GM04503 (cell line): ENCODE measurements at places on chromosomes 7 and 10.

DNA sequence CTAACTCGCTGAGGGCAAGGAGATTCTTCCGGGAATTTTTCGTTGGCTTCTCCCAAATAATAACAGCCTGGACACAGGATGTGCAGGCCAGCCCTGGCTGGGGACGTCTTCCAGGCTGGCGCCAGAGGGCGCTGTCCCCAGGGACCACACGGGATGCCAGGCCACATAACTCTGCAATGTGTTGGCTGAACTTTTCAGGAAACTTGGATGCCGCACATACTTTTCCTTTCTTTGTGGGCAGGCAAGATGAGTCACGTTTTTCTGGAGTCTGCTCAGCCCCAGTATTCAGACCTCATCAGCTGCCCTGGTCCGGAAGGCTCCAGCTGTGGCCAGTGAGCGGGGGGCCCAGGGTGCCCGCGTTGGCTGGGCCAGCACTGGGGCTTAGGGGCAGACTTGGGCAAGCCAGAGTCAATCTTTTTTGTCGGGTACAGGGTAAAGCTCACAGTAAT, 122.7 kb downstream of the PRKAG2 start:
- peak; percentile 97 for DNase-seq

DNA sequence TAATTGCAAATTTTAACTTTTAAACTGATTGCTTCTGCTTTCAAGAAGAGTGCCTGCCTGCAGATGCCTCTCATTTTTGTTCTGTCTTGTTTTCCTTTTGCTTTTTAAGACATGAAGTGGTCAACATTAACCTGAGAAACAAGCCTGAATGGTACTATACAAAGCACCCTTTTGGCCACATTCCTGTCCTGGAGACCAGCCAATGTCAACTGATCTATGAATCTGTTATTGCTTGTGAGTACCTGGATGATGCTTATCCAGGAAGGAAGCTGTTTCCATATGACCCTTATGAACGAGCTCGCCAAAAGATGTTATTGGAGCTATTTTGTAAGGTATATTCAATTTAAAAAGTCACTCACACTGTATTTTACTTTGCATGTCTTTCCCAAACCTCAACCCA, 8.8 kb downstream of the GSTO2 start:
- no peak for DNase-seq

DNA sequence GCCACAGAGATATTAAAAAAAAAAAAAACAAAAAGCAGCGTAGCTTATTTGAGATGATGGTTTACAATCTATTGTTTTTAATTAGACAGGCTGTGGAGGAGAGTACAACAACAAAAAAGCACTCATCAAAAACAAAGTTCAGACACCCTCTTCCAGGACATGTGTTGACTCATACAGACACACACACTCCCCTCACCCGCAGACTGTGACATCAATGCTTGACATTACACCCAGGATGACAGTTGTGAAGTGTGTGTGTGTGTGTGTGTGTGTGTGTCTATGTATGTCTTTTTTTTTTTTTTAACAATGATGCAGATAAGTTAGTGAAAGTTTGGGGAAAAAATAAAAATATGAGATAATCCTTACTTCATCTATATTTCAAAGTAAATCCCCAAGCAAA, 303.6 kb downstream of the GPAM start:
- no peak for DNase-seq

GRCh38 chr10:68135362-68135761, 26.1 kb downstream of the MYPN start:
- DNase-seq, result no peak

DNA sequence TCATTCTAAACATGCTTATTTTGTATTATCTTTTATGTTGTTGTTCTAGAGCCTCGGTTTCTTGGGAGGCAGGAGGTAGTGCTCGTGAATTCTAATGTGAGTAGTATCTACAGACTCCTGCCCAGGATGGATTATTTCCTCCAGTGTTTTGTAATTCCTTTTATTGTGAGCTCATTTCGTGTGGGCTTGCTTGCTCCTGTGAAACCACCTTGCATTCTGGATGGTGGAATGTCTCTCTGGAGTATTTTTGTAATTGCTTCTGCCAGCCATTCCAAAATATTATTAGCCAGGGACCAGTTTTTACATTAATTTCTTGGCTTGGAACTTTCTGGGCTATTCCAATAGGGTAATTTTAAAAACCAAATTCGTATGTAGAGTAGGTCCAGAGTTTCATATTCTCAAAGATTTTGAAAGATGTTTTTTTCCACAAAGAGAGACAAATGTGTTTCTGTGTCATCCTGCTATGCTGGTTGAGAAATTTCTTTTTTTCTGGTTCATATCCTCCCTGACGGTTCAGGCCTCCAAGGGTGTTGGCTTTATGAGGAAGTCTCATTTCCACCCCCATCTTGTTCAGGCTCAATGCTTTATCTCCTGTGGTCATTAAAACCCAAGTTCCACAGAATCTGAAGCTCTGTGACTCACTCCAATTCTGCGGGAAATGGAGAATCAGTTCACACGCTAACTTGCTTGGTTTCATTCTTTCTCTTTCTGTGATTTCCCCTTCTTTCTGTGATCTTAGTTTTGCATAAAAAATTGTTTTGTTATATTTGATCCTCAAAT, 41.7 kb upstream of the CALD1 start:
- peak; percentile 99 for DNase-seq

- DNase-seq, result no peak
These were observed 141.3 kb downstream of the SKAP2 start for GRCh38 chr7:26723129-26723528.

DNA sequence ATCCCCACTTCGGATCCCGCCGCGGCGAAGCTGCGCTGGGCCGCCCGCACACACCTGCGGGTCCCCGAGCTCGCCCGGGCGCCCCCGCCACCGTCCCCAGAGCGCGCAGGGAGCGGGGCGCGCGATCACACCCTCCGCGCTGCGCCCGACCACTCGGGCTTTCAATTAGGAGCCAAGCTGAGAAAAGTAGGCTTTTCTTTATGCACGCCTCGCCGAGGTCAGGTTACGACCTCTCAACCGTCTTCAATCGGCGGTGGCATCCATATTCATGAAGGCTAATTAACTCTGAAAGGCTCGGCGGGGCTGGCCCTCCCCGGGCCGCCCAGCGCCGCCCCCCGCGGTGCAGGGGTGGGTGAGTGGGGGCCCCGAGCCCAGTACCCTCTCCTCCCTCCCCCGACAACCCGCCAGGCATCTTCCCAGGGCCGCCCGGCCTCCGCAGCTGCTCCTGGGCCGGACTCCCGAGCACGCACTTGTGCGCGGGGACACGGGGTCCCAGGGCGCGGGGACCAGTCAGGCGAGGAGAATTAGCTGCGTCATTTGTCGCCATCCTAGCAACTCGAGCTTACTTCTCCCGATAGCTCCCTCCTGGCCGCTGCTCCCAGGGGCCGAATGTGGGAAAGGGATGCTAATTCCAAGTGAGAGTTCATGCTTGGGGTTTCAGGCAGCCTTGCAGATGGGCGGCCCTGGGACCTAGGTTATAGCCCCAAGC, 155.5 kb upstream of the LYZL2 start:
- no peak for DNase-seq

DNA sequence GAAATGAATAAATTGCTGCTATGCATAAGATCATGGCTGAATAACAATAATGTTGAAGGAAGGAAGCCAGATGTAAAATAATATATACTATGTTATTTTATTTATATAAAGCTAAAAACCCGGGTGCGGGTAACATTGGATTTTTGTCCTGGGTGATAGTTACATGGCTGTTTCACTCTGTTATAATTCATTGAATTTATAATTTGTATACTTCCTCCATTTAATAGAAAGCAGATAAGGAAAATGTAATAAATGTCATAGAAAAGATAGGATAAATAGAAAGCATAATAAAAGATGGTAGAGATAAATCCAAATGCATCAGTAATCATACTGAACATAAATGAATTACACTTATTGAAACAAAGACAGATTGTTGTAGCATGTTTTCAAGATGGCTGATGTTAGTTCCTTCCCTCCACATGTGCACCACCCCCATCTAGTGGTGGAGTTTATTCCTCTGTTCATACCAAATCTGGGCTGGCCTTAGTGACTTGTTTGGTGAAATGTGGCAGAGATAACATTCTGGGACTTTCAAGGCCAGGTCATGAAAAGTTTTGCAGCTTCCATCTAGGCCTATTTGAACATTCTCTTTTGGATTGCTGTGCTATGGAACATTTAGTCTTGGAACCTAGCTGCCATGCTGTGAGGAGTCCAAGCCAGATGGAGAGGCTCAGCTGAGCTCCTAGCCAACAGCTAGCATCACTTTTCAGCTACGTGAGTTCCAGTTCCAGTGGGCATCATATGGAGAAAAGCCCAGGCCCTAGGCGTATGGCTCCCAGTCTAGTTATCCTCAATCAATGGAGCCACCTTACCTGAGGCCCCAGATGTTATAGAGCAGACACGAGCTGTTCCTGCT, 46.9 kb downstream of the AHCYL2 start:
- no peak for DNase-seq

- DNase-seq, result no peak
These were observed 196.6 kb upstream of the GALNT17 start for GRCh38 chr7:70935311-70935710.

DNA sequence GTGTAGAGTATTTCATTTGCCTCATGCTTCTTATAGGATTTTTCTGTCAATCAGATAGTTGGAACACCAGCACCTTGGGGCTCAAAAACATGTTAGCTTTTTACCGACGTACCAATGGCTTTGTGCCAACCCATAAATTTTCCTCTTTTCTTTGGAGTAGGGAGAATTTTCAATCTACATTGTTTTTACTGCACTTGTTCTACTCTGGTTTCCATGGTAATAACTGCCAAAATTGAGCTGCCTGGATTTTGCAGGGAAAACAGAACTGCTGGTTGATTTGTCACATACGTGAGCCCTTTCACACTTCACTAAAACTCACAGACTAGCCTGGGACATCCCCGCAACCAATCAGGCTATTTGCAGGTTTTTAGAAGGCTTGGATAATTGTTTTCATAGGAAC, 189.7 kb downstream of the ARHGAP21 start:
- no peak for DNase-seq

- no peak for DNase-seq
These were observed 528.8 kb upstream of the PCDH15 start for GRCh38 chr10:55329796-55330195.

- DNase-seq, result no peak
These were observed 1.2 kb upstream of the LRMDA start for GRCh38 chr10:75430000-75430763.

- no peak for DNase-seq
These were observed 47.2 kb downstream of the ESYT2 start for GRCh38 chr7:158781974-158782664.

- no peak for DNase-seq
These were observed 997.0 kb upstream of the POT1 start for GRCh38 chr7:125926621-125927020.

- no peak for DNase-seq
These were observed 62.4 kb downstream of the ITGB8 start for GRCh38 chr7:20393021-20393610.

DNA sequence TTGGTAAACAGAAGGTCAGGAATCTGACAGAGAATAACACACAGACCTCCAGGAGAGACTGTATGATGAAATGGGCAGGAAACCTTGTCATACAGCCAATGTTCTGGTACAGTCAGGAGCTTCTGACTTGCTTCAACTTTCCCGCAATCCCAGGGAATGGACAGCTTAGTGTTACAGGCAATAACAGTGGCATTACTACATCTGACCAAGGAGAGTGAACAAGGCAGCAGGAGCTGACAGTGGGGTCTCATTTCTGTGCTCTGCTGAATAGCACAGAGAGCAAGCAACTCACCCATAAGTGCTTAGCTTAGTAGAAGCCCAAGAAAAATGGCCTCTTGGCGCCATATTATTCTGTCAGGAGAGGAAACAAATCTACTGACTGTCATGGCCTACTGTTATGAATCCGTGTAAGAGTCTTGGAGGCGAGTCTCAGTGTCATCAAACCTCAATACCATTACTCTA, 186.2 kb upstream of the MTPN start:
- DNase-seq, result no peak

DNA sequence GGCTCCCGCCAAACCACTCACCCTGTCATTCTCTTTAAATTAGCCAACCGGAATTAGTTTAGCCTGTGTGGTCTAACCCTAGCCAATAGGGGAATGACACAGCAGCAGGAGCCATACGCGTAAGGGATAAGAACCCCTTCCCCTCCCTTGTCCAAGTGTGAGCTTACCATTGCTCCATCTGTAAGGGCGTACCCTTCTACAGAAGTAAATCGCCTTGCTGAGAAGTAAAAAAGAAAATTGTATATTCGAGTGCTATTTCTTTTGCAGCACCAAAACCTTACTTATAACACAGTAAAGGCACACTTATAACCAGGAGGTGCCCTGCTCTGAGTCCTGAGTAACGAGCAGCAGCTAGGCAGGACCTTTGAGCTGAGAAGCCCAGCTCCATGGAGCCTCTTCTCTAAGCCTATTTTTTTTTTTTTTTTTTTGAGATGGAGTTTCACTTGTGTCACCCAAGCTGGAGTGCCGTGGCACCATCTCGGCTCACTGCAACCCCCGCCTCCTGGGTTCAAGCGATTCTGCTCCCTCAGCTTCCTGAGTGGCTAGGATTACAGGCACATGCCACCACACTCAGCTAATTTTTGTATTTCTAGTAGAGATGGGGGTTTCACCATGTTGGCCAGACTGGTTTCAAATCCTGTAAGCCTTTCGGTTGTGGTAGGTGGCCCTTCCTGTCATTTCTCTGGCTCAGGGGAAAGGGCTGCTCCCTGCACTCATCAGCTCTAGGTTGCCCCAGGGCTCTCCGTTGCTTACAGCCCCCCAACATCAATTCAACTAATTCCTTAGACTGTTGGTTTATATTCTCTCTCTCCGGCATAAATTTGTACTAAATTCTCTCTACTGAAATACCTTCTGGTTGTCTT, 73.3 kb downstream of the NSUN6 start:
- no peak for DNase-seq

DNA sequence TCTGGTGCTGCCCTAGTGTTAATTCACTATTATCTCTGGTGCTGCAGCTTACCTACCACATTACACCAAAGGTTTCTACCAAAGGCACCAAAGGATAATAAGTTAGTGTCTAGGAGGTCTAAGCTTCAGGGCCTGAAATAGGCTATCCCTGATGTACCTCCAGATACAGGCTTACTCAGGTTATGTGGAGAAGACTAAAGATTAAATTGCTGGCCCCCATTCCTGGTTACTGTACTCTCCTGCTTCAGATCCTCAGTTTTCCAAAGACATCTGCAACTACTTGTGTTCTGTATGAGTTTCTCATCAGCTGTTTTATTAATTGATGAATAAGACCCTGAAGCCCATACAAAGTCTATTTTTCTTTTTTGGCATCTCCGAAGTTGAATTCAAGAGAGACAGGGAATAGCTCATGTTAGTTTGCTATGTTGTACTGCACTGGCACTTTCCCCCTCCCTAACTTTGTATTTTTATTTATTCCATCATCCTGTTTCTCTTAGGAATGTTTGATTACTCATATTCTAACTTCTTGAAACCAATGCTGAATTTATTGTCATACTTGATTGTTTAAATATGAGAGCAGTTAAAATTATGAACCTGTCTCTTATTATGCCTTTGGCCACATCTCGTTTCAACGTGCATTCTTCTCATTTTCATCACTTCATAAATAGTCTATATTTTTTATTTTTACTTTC, 85.9 kb downstream of the PON1 start:
- no peak for DNase-seq

GRCh38 chr10:12025591-12025990, 17.0 kb downstream of the UPF2 start:
- no peak for DNase-seq

GRCh38 chr7:45662540-45663166, 88.5 kb downstream of the ADCY1 start:
- DNase-seq, result no peak
